Pulmonary artery endothelial cell (primary cell): ENCODE measurements at places on chromosomes 6 and 20. TPM values are rescaled to one million over a fixed set of nuclear protein-coding genes. Genes with fewer than 3 reads are reported as not detected.

DNA sequence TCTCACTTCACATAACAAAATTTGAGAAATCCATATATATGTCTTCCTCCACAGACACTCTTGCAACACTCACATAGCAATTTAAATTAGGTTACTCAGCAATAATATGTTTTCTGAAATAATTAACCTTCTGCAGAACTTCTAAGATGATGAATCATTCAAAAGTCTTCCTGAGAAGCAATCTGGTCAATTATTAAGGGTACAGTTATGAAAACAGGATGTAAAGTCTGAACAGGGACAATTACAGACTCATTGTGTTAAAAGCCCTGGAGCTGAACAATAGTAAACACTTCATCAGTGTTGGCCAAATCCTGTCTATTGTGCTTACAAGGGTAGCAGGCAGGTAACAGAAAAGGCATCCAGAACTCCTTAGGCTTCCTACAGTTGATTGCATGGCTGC lies 75.4 kb downstream of the FILIP1 start:
- DNase-seq = peak; percentile 81

DNA sequence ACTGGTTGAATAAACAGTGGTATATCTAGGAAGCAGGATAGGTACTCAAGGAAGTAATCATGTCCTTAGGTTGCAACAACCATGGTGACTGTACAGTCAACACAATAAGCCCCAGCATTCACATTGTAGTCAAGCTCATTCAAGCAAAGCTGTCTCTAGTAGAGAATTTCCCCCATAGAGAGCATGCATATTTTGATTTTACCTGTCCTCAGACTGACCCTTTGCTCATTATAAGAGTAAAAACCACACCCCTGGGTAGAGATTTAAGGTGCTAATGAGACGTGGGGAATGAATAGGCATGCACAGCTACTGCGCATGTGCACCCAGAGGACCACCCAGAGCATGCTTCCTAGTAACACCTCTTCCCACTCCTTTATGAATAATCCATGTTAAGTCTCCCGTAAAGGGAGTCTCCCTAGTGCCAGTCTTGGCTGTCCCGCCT lies 6.1 kb upstream of the RNF8 start:
- no peak for DNase-seq

- no peak for DNase-seq
Observed at GRCh38 chr6:63537201-63537958, 34.9 kb upstream of the LOC128125822 start.

GRCh38 chr6:12356983-12357972 lies 67.1 kb downstream of the EDN1 start:
- DNase-seq = no peak

The SLC9A8 gene
- 6.1 and 6.2 TPM in 2 replicates for total RNA-seq

The KIF3B gene
- 31.6 and 34.3 TPM in 2 replicates for total RNA-seq

The HSPA1B gene
- 48.7 and 575 TPM in 2 replicates for total RNA-seq

The BPIFB4 gene
- not detected in 2 replicates for total RNA-seq

The TAAR6 gene
- not detected in 2 replicates for total RNA-seq

The LRRC1 gene
- 11.4 and 17.5 TPM in 2 replicates for total RNA-seq
